ENCODE measurements at places on chromosomes 4 and X. TPM values are rescaled to one million over a fixed set of nuclear protein-coding genes. Genes with fewer than 3 reads are reported as not detected.

MAGEC1 gene
- total RNA-seq = 0.28 TPM

DCAF12L2 gene
- total RNA-seq = not detected

C4orf50 gene
- not detected for total RNA-seq

TXK gene
- total RNA-seq = 1.4 TPM

SHROOM4 gene
- 1.1 TPM for total RNA-seq

PROM1 gene
- total RNA-seq = not detected

All from PC-9 (cell line).